GM12878 (cell line): ENCODE measurements at places on chromosomes 7 and 10. TPM values are rescaled to one million over a fixed set of nuclear protein-coding genes. Genes with fewer than 3 reads are reported as not detected.

AMPH gene
- 0.10 and 0.20 TPM in 2 replicates for polyA plus RNA-seq

CCDC146 gene
- 0.28 and 1.0 TPM in 2 replicates for polyA plus RNA-seq

OR2A14 gene
- polyA plus RNA-seq, result not detected in 2 replicates

C7orf33 gene
- not detected in 2 replicates for polyA plus RNA-seq

GBX1 gene
- polyA plus RNA-seq, result not detected in 2 replicates

DNA sequence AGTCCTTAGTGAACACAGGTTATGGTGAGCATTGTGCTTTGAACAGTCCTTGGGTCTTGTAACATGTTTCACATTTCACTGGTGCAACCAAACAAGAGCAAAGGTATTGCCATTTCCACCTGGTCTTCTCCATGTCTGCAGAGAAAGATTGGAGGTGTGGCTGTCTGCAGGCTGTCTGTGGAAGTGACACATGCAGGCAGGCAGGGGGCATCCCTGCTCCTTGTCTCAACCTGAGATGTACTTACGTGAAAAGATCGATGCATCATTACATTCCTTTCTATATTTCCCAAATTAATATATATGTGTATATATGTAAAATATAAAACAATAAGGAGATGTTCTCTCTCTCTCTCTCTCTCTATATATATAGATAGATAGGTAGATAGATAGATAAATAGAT lies 54.3 kb downstream of the LRRC18 start:
- no peak overlapping the region for H3K27ac ChIP-seq
- H3K4me3 ChIP-seq, result no peak overlapping the region
- no peaks in the 10 kb centered on the region for H3K27me3 ChIP-seq
- no peaks in the 10 kb centered on the region; the same call in 1 of the 2 replicates for H3K4me1 ChIP-seq
- peaks cover 2% of the 10 kb centered on the region for H3K36me3 ChIP-seq
